ENCODE measurements at places on chromosomes 13 and 19.

DNA sequence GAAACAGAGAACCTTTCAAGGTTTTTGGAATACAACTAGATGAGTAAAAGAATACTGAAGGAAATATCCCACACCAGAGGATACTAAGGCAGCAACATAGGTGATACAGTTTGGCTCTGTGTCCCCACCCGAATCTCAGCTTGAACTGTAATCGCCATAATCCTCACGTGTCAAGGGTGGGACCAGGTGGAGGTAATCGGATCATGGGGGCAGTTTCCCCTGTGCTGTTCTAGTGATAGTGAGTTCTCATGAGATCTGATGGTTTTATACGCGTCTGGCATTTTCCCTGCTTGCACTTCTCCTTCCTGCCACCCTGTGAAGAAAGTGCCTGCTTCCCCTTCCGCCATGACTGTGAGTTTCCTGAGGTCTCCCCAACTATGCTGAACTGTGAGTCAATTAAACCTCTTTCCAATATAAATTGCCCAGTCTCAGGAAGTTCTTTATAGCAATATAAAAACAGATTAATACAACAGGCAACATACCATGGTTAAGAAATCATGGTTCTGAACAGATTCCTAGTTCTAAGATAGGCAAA, 97.0 kb downstream of the ABCC4 start:
- no peak for DNase-seq

GRCh38 chr13:24107955-24108614, 52.4 kb upstream of the SPATA13 start:
- no peak for DNase-seq

GRCh38 chr19:7925171-7925851, 624 bp downstream of the CTXN1 start:
- peak; percentile 82 for DNase-seq

- DNase-seq, result no peak
These were observed 1.8 kb downstream of the FBXW9 start for GRCh38 chr19:12694641-12695040.

DNA sequence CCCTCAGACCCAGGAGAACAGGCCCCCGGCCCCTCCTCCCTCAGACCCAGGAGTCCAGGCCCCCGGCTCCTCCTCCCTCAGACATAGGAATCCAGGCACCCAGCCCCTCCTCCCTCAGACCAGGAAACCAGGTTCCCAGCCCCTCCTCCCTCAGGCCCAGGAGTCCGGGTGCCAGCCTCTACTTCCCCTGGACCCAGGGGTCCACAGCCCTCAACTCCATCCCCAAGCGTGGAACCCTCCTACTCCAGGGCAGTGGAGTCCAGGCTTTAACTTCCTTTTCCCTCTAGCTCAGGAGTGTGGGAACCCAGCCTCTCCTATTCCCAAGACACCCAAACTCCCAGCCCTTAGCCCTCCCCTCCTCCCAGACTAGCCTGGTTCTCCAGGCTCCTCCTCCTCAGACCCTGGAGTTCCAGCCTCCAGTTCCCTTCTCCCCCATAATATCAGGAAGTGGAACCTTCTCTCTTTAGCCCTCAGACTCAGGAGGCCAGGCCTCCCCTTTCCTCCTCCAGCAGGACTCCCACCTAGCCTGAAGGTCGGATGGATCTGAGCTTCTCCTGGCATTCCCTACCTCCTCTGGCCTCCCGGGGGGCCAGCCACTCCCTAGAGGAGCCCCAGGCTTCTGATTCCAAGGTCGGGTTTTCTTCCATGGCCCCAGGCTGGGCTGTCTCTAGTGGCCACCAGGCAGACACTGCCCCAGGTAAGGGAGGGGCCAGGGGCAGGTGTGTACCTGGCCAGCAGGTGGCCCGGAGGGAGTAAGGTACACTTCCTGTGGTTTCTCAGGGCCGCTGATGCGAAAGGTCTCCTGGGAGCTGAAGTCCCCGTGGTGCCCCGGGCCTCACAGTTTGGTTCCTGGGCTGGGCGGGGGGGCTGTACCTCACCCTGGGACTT, at the start of gene TMC4:
TMC4 (minus strand) TSS at position 690 of the 888 bp plus-strand sequence; CDS start at position 647, 43 bp downstream.
- DNase-seq, result no peak

DNA sequence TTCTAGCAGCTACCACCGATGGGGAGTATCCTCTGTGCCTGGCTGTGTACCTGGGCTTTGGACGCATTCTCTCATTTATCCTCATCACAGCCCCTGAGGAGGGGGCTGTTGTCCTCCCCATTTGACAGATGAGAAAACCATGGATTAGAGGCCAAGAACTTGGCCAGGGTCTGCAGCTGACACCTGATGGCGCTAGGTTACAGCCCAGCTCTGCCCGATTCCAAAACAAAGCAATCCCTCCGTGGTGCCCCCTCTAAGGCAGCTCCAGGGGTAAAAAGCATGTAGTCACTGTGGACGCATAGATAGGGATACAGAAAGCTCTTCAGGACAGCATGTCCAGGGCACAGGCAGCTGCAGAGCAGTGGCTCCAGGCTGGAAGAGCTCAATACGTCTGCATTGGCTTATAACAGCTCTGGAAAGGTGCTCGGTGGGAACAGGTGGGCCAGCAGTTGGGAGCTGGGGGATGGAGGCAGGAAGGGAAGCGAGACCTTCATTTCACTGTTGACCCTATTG, 35.4 kb upstream of the UQCRFS1 start:
- no peak for DNase-seq

DNA sequence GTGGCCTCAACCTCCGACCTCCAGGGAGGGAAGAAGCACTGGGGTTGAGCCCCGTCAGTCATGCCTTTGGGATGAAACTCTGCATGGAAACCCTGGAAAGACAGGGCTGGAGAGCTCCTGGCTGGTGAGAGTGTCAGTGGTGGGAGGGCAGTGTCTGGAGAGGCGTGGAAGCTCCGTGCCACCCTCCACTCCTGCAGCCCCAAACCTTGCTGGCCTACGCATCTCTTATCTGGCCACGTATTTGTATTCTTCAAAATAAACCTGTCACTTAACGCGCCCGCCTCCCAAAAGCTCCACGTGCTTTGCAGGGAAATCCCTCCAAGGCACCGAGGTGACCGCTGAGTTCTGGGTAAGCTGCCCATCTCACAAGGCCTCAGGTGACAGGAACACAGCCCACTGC, 84.3 kb downstream of the TEX29 start:
- DNase-seq, result no peak

All from uterus (tissue), 4 donors.